ENCODE measurements at places on chromosomes 3 and 15. TPM values are rescaled to one million over a fixed set of nuclear protein-coding genes. Genes with fewer than 3 reads are reported as not detected.

ANKRD63 gene
- not detected for total RNA-seq

- peak; percentile 23 for DNase-seq
These were observed 105.9 kb upstream of the HERC1 start for GRCh38 chr15:63939531-63940130.

OIP5 gene
- 21.8 TPM for total RNA-seq

- no peak for DNase-seq
These were observed 32.4 kb downstream of the B3GALNT1 start for GRCh38 chr3:161072751-161073150.

GRCh38 chr3:30522476-30522875, 83.9 kb upstream of the TGFBR2 start:
- DNase-seq: no peak

Measured in epithelial cell of proximal tubule (primary cell).